ENCODE measurements at places on chromosomes 2 and 18. TPM values are rescaled to one million over a fixed set of nuclear protein-coding genes. Genes with fewer than 3 reads are reported as not detected.

- DNase-seq: no peak
Observed at GRCh38 chr2:19611491-19612332, 253.3 kb upstream of the OSR1 start.

DNA sequence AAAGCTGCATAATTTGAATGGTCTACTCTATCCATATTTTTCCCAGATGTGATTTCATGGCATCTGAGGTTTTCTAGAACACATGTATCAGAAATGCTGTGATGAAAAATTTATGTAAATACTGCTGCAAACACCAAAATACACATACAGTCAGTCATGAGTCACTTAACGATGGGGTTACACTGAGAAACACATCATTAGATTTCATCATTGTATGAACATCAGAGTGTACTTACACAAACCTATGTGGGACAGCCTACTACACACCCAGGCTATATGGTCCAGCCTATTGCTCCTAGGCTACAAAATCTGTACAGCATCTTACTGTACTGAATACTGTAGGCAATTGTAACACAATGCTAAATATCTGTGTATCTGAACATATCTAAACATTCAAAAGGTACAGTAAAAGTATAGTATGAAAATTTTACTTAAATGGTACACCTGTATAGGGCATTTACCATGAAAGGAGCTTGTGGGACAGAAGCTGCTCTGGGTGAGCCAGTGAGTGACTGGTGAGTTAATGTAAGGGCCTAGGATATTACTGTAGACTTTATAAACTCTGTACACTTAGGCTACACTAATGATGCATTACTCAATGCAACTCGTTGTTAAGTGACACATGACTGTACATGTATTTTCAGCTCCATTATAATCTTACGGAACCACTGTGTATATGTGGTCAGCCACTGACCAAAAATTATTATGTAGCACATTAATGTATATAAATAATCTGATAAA lies 33.5 kb downstream of the PNO1 start:
- no peak for DNase-seq

- DNase-seq: no peak
Observed at GRCh38 chr18:35215026-35215425, 25.8 kb upstream of the ZNF397 start.

DNA sequence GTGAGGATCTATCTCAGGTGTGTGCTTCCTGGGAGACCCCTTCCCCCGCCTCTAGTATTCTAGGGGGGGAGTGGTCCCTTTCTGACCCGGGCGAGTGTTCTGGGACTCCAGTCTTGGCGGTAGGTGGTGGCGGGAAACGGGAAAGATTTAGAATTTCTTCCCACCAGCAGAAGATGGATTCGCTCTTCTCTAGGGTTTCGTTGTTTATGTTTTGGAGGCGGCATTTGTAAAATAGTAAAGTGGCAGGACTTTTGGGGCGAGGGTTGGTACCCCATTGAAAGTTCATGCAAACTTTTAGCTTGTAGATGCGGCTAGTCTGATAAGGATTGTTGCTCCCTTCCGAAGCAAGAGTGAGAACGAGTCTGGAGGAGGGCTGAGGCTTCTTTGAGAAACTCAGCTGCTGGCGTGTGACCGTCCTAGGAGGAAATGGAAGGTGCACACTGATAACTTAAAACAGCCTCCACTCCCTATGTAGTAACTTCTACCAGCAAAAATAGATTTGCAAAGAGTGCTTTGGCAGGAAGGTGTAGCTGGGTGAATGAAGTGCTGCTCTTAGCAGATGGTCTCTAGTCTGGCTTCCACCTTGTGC lies 412 bp downstream of the GPD2 start:
- DNase-seq: peak; percentile 35

The HYCC2 gene
- 31.6 TPM for total RNA-seq

The BUB1 gene
- total RNA-seq: 4.7 TPM

The NABP1 gene
- total RNA-seq: 43.2 TPM

The DUSP19 gene
- 2.5 TPM for total RNA-seq
